Ammon's horn (tissue), 1 donor: ENCODE measurements at places on chromosomes 1 and 21.

DNA sequence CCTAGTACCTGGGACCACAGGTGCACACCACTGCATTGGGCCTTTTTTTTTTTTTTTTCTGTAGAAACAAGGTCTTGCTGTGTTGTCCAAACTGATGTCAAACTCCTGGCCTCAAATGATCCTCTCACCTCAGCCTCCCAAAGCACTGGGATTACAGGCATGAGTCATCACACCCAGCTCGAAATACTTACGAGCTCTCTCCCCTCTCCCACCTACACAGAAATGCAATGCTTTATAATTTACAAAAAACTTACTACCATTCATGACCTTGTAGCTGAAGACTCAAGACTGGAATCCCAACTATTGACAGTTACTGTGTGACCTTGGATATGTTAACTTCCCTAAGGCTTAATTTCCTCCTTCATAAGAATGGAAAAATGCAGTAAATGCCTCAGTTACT lies 18.7 kb downstream of the FOXJ3 start:
- DNase-seq, result no peak

DNA sequence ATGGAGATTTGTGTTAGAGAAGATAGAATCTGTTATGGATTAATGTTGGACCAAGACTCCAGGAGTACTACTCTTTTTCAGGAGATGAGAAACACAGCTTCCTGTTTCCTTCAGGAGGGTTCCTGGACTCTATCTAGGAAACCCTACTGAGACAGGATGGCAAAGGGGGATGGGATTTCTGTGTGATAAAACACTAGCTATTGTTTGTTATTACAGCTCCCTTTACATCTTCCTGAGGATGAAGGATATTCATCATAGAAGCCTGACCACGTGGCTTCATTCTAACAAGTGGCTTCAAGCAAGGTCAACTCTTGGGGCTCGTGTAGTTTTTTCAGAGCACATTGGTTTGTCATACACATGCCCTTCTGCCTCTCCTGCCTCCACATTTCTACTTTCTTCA lies 33.3 kb downstream of the RGL1 start:
- DNase-seq, result no peak

GRCh38 chr1:175562452-175562851 lies 180.9 kb downstream of the TNR start:
- DNase-seq, result no peak

DNA sequence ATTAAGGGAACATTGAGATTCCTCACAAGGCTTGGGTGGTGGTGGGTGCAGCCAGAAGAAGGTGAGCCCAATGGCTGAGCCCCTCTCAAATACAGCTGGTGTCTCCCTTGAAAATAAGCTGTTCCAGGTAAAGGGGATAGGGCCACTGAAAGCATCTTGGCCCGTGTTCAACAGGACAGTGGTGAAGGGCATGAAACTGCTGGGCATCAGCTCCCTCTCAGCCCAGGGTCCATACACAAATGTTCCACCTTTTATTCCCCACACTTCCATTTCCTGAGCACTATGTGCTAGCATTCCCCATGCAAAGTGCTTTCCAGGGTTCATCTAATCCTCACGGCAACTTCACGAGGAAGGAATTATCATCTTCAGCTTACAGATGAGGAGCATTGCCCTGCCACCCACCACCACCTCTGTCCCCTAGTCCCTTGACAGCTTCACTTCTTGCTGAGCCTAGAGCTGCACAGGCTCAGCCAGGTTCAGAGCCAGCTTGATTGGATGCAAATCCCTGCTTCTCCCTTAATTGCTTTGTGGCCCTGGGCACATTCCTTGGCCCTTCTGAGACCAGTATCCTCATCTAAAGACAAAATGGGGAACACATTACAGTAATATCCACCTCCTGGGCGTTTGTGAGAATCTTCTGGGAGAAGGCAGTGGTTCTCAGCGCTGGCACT lies 9.6 kb downstream of the TAGLN2 start:
- DNase-seq, result no peak

DNA sequence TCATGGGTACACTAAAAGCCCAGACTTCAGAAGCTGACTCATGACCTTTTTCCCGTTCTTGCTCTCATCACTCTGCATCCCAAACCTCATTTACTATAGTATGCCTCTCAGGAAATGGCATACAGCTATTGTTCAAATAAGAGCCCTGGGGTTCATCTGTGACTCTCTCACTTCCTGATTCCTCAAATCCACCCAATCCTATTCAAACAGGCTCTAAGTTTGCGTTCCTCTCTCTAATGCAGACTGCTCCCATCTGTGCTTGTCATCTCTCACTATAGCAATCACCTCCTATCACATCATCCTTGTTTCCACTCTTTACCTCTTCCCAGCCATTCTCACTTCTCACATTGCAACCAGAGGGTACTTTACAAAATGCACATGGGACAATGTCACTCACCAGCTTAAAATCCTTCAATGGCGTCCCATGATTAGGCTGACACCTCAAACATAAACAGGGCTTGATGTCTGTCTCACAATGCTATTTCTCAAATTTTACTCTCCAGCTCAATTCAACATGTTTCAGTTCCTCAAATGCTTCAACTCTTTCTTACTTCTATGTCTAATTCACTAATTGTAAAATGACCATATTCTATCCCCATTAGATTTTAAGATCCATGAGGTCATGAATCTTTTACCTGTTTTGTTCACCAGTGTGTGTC lies 408.4 kb downstream of the NTNG1 start:
- no peak for DNase-seq

DNA sequence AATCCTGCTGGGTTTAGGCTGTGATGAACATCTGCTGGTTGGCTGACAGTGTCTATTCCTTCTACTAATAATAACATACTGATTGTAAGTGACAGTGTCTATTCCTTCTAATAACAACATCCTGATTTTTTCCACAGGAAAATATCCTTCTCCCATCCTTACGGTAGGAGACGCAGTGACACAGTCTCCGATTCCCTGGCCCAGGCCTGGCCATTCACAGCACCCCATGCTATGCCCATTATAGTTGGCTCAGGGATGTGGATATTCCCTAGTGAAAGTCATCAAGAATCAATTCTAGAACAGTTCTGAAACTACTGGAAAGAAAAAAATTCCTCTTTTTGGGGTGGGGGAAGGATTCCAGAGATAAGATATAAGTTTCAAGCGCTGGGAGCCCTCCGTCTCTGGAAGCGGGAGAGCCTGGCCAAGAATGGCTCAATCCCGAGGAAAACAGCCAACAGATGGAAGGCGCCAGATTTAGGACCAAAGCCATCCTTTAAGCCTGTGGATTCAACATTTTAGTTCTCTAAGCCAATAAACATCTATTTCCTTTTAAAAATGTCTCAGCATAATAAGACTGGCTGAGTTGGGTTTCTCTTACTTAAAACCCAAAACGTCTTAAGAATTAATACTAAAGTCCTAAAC lies 88.6 kb downstream of the GPATCH2 start:
- DNase-seq, result no peak

- peak; percentile 43 for DNase-seq
Observed at GRCh38 chr1:26278724-26279455, 996 bp upstream of the SH3BGRL3 start.

DNA sequence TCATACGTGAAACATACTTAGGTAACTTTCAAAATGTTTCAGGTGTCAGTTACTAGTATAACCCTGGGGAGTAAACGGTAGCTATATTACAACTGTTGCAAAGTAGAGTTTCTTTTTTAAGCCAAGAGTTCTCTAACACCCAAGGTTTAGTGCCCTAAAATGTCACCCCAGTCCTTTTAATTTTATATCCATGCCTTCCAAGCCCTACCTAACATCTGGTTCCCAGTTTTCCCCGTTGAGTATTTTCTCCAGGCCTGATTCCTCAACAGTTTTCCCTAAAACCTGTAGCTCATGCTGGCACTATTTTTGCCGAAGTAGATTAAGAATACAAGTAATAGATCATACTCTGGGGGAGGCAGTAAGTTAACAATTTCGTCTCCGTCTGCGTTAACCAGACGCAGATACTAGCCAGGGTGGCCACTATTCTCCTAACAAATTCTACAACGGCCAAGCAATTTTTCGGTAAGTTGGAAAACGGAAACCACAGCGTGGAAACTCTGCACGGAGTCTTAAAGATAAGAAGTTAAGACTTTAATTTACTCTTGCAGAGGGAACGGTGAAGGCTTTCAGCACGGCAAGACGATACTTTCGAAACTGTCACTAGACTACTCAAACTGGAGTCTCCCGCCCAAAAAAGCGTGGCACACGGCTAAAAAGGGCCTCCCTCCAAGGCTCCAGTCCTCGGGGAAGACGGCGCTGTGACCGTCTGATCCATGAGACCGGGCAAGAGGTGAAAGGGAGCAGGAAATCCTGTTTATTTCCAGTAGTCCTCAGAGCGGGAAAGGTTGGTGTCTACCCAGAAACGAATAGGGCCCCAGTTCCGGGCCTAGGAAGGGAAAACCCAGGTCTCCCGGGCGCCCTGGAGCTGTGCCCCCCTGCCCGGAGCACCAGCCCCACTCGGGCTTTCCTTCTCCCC lies 945 bp downstream of the SRSF4 start:
- DNase-seq, result peak; percentile 14

DNA sequence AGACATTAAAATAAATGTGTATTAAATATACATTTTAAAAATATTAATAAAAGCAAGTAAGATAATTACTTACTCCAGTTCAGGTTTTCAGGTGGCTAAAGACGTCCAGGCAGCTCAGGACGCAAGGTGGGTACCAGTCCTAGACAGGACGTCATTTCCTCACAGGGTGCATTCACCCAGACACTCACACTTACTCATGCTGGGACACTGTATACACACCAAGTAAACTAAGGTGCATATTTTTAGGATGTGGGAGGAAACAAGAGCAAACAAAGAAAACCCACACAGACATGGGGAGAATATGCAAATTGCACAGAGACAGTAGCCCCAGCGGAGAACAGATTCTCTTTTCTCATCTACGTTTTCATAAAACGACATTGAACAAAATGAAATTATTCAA lies 457.9 kb downstream of the BRINP3 start:
- DNase-seq, result no peak
